Kidney epithelial cell (primary cell): ENCODE measurements at places on chromosomes 1 and 21. TPM values are rescaled to one million over a fixed set of nuclear protein-coding genes. Genes with fewer than 3 reads are reported as not detected.

Gene KPNA6
- 46.5 and 47.0 TPM in 2 replicates for total RNA-seq

Gene DSCAM
- 0.21 and 0.48 TPM in 2 replicates for total RNA-seq

Gene ZNF593OS
- not detected in 2 replicates for total RNA-seq

Gene WNT9A
- total RNA-seq, result 10.1 and 10.3 TPM in 2 replicates

Gene CCT3
- total RNA-seq, result 303 and 382 TPM in 2 replicates

Gene CHI3L2
- total RNA-seq, result 3.2 and 7.5 TPM in 2 replicates

Gene UBE2U
- not detected in 2 replicates for total RNA-seq

Gene COX20
- 25.1 and 30.2 TPM in 2 replicates for total RNA-seq

Gene S100A16
- total RNA-seq, result 480 and 499 TPM in 2 replicates

Gene OR2L2
- total RNA-seq, result not detected in 2 replicates

Gene SOX13
- total RNA-seq, result 8.2 and 9.8 TPM in 2 replicates

Gene LINGO4
- not detected in 2 replicates for total RNA-seq

Gene NTNG1
- 3.7 and 5.2 TPM in 2 replicates for total RNA-seq

Gene CNKSR1
- 15.2 and 16.8 TPM in 2 replicates for total RNA-seq

Gene PIAS3
- total RNA-seq, result 17.7 and 19.6 TPM in 2 replicates

Gene CFHR3
- total RNA-seq, result not detected in 2 replicates

Gene PCP4L1
- total RNA-seq, result not detected in 2 replicates

Gene PCNX2
- total RNA-seq, result 26.4 and 29.5 TPM in 2 replicates

Gene DDR2
- total RNA-seq, result 3.8 and 4.0 TPM in 2 replicates

Gene YTHDF2
- total RNA-seq, result 114 and 131 TPM in 2 replicates

Gene NT5C1A
- not detected in 2 replicates for total RNA-seq

Gene AVPR1B
- not detected in 2 replicates for total RNA-seq

Gene LMX1A
- not detected in 2 replicates for total RNA-seq

Gene TAF13
- total RNA-seq, result 41.4 and 55.0 TPM in 2 replicates

Gene FCRL5
- not detected in 2 replicates for total RNA-seq

Gene NBPF4
- not detected in 2 replicates for total RNA-seq

Gene SPRR1A
- total RNA-seq, result not detected in 2 replicates

Gene MASP2
- total RNA-seq, result 0.55 TPM in 1 of 2 replicates, not detected in the other

Gene IL24
- 0.38 and 0.82 TPM in 2 replicates for total RNA-seq

Gene HAO2
- total RNA-seq, result not detected in 2 replicates

Gene IARS2
- total RNA-seq, result 66.3 and 71.8 TPM in 2 replicates

Gene SMCP
- total RNA-seq, result not detected in 2 replicates

Gene KRTAP19-4
- total RNA-seq, result not detected in 2 replicates

Gene TDRD5
- 0.34 and 0.54 TPM in 2 replicates for total RNA-seq

Gene CFAP57
- 0.34 and 4.8 TPM in 2 replicates for total RNA-seq

Gene RBBP5
- 15.4 and 17.2 TPM in 2 replicates for total RNA-seq

Gene HSF2BP
- total RNA-seq, result 3.4 and 3.5 TPM in 2 replicates

Gene RGS16
- total RNA-seq, result 2.3 and 2.9 TPM in 2 replicates

Gene FNDC5
- 0.08 TPM in 1 of 2 replicates, not detected in the other for total RNA-seq

Gene NFASC
- 1.2 and 1.6 TPM in 2 replicates for total RNA-seq

Gene C4BPA
- total RNA-seq, result not detected in 2 replicates

Gene SPRR2F
- not detected in 2 replicates for total RNA-seq

Gene FCRL2
- not detected in 2 replicates for total RNA-seq

Gene AIRE
- 0.17 TPM in 1 of 2 replicates, not detected in the other for total RNA-seq

Gene NUP210L
- total RNA-seq, result not detected in 2 replicates

Gene ANXA9
- 0.21 and 1.3 TPM in 2 replicates for total RNA-seq

Gene AGRN
- 479 and 617 TPM in 2 replicates for total RNA-seq

Gene TMEM82
- total RNA-seq, result not detected in 2 replicates

Gene C1orf226
- total RNA-seq, result 3.7 and 3.9 TPM in 2 replicates

Gene OR10J1
- total RNA-seq, result not detected in 2 replicates

Gene TDRD10
- total RNA-seq, result not detected in 2 replicates

Gene FLG2
- not detected in 2 replicates for total RNA-seq

Gene NEGR1
- 4.0 and 4.9 TPM in 2 replicates for total RNA-seq

Gene RGSL1
- total RNA-seq, result not detected in 2 replicates

Gene DEPDC1
- total RNA-seq, result 8.9 and 10.7 TPM in 2 replicates

Gene FAM131C
- 0.46 and 0.89 TPM in 2 replicates for total RNA-seq
